Left renal cortex interstitium (tissue), 4 donors: ENCODE measurements at places on chromosomes 3 and 15. TPM values are rescaled to one million over a fixed set of nuclear protein-coding genes. Genes with fewer than 3 reads are reported as not detected.

- no peak for DNase-seq
These were observed 399.6 kb downstream of the NAALADL2 start for GRCh38 chr3:175258763-175259162.

DNA sequence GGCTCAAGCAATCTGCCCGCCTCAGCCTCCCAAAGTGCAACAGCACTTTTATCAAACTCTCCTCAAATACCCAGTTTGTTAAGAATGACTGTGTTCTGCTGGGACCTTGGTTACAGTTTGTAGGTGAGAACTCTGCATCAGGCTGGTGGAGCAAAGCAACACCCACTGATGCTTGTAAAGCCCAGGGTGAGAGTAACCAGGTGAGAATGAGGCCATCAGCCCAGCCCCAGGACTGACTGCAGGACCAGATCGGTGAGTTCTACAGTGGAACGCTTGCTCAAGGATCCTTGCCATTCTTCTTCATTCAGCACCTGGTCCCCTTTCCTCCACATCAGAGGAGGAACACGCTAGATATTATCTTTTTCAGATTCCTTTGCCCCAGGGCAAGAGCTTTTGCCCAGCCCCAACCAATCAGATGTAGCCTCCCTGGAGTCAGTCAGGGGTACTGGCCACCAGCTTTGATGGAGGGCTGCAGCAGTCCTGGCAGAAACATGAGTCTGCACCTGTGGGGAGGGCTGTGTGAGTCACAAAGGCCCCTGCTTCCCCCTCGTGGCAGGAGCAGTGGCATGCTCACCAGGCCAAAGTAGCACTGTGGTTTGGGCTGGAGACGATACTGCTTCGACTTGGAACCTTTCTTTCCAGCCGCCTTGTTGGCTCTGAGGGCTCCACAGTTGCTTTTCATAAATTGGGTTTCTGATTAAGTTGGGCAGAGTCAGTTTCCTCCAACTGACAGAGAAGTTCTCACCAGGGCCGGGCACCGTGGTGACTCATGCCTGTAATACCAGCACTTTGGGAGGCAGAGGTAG, 3.5 kb upstream of the SHISA5 start:
- DNase-seq = no peak

The PCBP4 gene
- 74.1 TPM for polyA plus RNA-seq

The TLR9 gene
- 0.17 TPM for polyA plus RNA-seq

The GPR27 gene
- polyA plus RNA-seq = 10.1 TPM

- no peak for DNase-seq
These were observed 242.0 kb downstream of the SV2B start for GRCh38 chr15:91342097-91342496.

GRCh38 chr15:88704791-88705768, 66.3 kb downstream of the ISG20 start:
- no peak for DNase-seq

DNA sequence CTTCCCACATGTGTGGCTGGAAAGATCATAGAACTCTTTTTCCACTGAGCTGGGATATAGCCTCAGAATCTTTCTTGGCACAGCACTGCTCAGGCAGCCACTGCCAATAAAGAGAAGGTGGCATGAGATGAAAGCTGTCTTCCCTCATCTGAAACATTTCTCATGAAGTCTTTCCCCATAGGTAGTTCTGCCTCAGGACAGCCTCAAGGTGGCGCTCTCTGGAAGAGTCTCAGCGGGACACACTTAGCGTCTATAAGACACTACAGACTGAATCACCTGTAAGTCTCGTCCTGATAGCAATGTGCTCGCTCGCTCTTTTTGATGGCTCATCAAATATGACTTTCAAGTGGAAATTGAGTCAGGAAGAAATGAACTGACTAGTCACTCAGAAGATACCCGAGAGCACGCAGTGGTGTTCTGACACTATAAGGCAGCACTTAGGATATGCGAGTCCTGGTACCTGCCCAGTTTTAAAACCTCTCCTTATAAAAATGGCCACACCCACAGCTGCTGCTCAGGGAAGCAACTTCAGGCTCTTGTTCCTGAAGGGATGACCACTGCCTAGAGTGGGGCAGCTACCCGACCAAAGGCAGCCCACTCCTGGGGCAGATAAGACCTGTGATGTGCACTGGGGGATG, 269.5 kb downstream of the SUCLG2 start:
- DNase-seq = no peak

GRCh38 chr3:69538281-69538680, 152.4 kb upstream of the FRMD4B start:
- DNase-seq = no peak

The RHCG gene
- polyA plus RNA-seq = 3.9 TPM
